Prostate gland (tissue), 2 donors: ENCODE measurements at places on chromosomes 3 and 15.
A peak's percentile ranks its signal among the peaks of the same experiment; 100 is the strongest.

DNA sequence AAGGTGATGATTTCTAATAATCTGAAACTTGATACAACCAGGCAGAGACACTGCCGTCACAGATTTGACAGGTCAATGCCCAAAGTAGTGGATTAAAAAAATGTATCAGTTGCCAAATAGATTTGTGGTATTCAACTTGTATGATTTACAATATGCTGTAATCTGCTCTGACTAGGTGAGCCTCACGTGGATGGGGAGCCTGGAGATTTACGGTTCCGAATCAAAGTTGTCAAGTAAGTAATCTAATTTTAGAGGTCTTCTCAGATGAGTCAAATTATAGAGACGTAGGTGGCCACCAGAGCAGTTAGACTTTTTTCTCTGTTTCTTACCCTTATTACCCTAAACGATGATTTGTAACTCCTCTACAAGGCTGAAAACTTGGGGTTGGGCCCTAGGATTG lies 12.0 kb downstream of the DNAJB11 start:
- DNase-seq: no peak

DNA sequence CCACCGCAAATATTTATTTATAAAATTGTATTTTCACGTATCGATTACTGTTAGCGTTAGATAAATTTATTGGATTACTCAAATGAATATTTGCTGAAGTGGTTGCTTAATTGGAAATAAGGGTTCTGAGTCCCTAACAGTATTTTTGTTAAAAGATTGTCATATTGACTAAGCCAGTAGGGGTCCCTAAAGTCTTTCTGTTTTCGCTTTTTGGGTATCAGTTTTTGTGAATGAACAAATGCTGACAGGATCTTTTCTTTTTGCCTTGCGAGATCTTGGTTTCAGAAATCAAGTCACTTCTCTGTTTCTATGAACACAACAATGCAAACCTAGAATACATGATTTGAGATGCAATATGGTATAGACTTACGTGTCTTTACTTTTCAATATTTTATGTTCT lies 7.1 kb downstream of the RAD51 start:
- DNase-seq: no peak

- DNase-seq: no peak
Observed at GRCh38 chr3:12384451-12385233, 95.8 kb downstream of the PPARG start.

- DNase-seq: no peak
Observed at GRCh38 chr3:132255041-132255745, 62.0 kb upstream of the ACP3 start.

- DNase-seq: peak; percentile 31
Observed at GRCh38 chr3:112132975-112133448, at the start of gene GCSAM. TSS of gene GCSAM (minus strand) at chr3:112133248. CDS start at chr3:112133120, 128 bp downstream.

DNA sequence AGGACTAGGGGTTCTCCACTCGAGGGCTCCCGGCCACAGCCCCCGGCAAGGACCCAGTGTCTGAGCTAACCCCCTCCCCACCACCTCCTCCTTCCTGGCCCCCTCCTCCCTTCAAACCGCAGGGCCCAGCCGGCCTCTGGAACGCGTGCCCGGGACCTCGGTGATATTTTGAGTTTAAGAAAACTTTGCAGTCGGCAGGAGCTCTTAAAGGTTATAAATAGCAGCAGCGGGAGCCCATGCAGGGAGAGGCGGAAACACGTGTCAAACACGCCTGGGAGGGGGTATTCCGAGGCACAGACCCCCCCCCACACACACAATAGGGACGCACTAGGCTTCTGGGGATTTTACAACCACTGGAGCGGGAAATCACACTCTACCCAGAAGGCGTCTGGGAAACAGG lies 3.1 kb upstream of the PTH1R start:
- no peak for DNase-seq

DNA sequence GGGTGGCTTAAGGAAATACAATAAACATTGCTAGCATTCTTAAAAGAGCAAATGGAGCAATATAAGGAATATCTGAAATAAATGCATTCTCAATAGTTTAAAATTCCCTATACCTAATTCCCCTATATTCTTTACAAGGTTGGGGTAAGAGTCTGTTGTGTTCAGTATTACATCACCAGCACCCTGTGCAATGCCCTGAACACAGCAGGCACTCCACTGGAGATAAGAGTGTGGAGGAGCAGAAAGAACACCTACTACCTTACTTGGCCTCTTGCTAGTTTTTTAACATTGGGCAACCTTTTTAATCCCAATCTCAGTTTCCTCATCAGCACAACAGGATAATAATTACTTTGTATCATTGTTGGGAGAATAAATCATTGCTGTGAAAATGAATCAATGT lies 140.2 kb upstream of the PLXND1 start:
- no peak for DNase-seq

GRCh38 chr15:73607405-73607804 lies 25.8 kb downstream of the NPTN start:
- DNase-seq: no peak

- DNase-seq: no peak
Observed at GRCh38 chr3:187188931-187189330, 8.4 kb upstream of the RTP1 start.

DNA sequence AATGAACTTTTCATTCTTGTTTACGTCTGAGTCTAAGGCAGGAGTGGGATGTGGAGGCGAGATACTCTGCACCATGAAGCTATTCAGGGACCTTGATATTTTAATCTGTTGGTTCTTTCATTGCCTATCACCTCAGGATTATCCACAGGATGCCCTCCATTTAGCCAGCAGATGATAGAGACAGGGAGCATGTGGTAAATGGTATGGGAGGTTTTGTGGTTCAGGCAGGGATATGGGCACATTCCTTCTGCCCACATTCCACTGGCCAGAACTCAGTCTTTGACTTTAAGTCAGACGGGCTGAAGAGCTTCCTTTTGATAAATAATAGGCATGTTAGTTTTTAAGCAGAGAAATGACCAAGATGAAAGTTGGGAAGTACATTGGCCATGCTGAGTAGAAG lies 548.0 kb upstream of the CCDC54 start:
- DNase-seq: no peak

DNA sequence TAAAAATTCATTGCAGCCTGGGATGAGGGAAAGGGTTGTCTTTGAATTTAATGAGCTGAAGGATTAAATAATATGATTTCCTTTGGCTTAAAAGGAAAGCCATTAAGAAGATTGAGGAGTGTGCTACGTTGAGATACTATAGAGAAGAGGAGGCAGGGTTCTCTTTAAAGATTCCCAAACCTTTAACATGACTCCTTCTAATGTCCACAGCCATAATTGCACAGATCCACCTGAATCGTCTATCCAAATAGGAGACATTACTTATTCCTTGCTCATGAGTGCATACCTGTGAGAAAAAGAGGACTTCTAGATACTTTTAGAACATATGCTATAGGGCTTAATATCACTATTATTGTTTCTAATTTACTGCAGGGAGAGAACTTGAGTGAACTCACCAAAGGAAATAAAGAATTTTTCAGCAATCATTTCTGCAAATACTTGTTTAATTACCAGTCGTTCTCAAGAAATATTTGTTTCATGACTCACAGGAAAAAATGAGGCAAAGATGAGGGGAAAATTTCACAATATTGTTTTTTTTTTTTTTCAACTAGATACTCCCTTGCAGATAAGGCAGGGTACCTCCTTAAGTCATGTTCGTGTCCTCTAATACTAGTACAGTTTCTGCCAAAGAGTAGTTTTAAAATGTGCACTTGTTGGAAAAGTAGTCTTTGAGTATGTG lies 8.9 kb upstream of the SUCNR1 start:
- no peak for DNase-seq

DNA sequence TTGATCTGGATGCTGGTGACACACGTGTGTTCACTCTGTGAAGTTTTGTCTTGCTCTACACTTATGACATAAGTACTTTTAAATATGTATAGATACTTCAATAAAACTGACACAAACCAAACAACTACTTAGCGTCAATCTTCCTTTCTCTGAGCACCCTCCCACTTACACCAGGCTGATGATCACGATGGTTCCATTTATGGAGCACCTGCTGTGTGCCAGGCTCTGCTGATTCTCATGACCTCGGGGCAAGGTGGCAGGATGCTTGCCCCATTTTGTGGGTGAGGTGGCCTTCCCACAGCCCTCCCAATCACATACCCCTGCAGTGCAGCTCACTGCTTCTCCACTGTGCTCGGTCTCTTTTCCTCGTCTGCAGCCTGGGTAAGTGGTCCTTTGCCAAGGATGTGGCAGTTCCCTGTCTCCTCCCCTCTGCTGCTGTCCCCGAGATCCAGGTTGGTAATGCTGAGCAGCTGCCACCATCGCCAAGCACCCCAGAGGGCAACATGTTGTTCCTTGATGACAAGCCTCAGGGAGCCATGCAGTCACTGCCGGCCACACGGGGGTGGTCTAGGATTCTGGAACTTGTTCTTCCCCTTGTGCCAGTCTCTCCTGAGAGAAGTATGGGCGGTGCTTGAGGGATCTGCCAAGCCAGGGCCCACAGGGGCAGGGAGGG lies 20.6 kb upstream of the ADCY5 start:
- DNase-seq: no peak

DNA sequence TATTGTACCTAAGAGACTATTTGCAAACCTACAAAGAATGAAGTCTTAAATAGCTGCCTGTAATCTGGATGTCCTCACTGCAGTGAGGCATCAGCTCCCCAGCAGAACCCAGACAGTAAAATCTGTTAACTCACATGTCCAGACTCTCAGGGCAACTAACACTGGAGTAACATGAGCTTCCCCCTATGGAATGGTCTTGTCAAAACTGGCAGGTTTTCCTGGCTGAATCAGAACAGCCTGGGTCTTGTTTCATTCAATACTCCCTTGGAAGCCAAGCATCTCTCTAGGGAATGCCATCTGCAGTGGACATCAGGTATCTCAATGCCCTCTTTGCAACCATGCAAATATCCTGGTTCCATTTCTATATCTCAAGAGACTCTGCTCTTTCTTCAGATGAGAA lies 24.4 kb downstream of the PTPN9 start:
- DNase-seq: no peak

- no peak for DNase-seq
Observed at GRCh38 chr3:125110016-125110875, 54.4 kb upstream of the HEG1 start.

DNA sequence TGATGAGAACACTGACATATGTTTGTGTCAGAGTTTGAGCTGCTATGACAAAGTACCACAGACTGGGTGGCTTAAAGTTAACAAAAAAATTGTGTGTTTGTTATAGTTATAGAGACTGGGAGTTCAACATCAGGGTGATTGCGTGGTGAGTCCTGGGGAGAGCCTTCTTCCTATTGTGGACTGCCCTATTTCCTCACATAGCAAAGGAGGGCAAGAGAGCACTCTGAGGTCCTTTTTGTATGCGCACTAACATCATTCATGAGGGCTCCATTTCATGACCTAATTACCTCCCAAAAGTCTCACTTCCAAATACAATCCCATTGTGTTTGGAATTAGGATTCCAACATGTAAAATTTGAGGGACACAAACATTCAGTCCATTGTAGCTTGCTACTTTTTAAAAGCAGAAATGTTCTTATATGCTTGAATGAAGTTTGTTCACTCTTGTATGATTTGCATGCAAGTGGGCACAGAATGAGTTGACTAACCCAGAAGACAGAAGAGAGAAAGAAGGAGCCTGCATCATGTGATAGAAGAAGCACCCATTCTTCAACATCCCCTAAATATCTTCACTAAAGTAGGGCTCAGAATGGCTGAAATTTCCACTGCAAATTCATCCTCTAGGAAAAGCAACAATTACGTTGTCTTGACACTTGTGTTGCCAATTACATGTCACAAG lies 18.9 kb upstream of the ALCAM start:
- DNase-seq: no peak

- DNase-seq: no peak
Observed at GRCh38 chr3:18431266-18431665, 6.1 kb upstream of the SATB1 start.

- DNase-seq: no peak
Observed at GRCh38 chr3:30551266-30551665, 55.1 kb upstream of the TGFBR2 start.

DNA sequence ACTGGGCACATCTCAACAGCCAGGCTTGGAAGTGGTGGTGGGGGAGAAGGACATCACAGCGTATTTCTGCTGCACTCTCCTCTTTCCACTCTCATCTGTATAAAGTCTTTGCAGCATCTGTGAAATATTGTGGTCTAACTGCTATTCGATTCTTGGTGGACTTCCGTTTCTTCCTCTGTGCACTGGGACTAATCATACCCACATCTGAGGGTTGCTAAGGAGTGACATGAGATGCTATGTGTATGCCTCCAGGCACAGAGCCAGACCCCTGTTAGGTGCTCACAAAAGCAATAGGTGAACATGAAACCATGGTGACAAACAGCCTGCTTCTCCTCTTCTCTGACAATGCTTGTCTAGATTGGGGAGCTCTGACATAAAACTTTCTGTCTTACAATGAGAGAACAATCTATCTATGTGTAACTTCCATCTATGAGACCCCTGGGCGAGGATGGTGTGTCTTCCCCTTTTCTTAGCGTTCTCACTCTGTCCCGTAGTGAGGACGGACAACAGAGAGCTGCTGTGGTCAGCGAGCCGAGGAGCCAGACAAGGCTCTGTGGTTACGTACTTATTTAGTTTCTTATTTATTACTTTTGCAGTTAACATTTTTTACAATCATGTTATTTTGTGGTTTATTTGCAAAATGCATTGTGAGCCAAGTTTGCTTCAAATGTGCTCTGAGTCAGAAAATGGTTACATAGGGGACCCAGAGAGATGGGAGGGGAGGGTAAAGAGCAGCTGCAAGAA lies 196.7 kb upstream of the TPRG1 start:
- DNase-seq: no peak

DNA sequence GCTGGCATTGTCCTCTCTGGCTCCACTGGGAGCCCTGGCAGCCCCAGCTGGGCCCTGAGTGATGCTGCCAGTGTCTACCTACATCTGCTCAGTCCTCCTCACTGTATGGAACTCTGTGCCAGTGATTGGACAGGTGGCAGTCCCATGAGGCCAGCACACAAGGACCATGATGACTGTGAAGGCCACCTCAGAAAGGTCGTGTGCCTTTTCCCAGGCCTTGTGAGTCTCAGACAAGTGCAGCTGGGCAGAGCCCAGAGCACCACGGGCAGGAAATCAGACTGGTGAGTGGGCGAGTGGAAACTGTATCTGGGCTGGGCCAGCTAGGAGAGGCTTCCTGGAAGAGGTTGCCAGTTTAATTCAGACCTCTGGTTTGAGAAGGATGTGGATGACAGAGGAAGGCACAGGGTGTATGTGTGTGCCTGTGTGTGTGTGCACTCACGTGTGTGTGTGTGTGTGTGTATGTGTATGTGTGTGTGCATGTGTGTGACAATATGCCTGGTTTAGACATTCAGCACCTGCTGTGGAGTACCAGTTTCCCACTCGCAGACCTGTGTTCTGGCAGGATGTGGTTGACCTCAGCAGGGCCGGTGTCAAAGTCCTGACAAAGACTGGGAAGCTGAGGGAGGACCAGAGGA lies 7.0 kb downstream of the MAPKAPK3 start:
- DNase-seq: no peak
